ENCODE measurements at places on chromosomes 11 and 22.

- no peak for DNase-seq
- H3K36me3 ChIP-seq = no peaks in the 10 kb centered on the region
- no peak overlapping the region for H3K27ac ChIP-seq
- H3K27me3 ChIP-seq = no peaks in the 10 kb centered on the region
Measured at GRCh38 chr11:65992056-65992455, 9.9 kb downstream of the EIF1AD start.

GRCh38 chr11:123253223-123253622, 58.2 kb upstream of the CLMP start:
- no peak for DNase-seq
- no peaks in the 10 kb centered on the region for H3K36me3 ChIP-seq
- no peaks in the 10 kb centered on the region for H3K27me3 ChIP-seq
- H3K27ac ChIP-seq = no peak overlapping the region

DNA sequence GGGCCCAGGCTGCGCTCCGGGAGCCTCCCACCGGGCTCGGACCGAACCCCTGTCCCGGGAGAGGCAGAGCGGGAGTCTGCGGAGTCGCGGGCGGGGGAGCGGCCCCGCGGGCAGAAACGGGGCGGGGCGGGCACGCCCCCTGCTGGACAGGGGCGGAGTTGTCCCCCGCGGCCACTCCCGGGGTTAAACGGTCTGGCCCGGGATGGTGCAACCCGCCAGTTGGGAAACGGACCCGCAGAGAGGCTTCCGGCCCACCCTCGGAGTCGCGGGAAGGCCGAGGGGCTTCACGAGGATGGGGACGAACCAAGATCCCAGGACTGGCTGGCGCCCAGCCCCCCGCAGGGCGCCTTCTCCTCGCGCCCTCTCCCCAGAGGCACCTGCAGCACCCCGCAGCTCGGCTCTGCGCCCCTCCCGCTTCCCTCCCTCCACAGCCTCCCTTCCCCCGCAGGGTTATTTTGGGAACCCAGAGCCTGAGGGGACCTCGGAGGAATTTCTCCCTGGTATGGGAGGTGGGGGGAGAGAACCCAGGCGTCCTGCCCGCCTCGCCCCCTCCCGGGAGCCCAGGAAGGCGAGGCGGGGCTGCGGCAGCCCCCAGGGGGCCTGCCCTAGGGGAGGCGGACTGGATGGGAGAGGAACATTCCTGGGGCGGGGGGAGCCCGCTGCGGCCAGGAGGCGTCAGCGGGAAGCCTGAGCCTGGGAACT, 902 bp downstream of the RASGRP2 start:
- peak overlapping the region; percentile 44 for H3K27ac ChIP-seq
- peaks cover 7% of the 10 kb centered on the region for H3K4me1 ChIP-seq
- H3K4me3 ChIP-seq = peak overlapping the region; percentile 63
- DNase-seq = no peak
- no peaks in the 10 kb centered on the region for H3K27me3 ChIP-seq

GRCh38 chr22:42430528-42431125, 1.6 kb downstream of the NFAM1 start:
- no peak for DNase-seq
- H3K36me3 ChIP-seq = no peaks in the 10 kb centered on the region
- no peaks in the 10 kb centered on the region for H3K27me3 ChIP-seq
- peaks cover 4% of the 10 kb centered on the region for H3K4me1 ChIP-seq

GRCh38 chr11:44548032-44548695, 17.3 kb upstream of the CD82 start:
- no peak for DNase-seq
- H3K4me1 ChIP-seq = no peaks in the 10 kb centered on the region
- H3K27me3 ChIP-seq = no peaks in the 10 kb centered on the region
- no peak overlapping the region for H3K27ac ChIP-seq
- no peaks in the 10 kb centered on the region for H3K36me3 ChIP-seq
- no peak overlapping the region for H3K4me3 ChIP-seq

DNA sequence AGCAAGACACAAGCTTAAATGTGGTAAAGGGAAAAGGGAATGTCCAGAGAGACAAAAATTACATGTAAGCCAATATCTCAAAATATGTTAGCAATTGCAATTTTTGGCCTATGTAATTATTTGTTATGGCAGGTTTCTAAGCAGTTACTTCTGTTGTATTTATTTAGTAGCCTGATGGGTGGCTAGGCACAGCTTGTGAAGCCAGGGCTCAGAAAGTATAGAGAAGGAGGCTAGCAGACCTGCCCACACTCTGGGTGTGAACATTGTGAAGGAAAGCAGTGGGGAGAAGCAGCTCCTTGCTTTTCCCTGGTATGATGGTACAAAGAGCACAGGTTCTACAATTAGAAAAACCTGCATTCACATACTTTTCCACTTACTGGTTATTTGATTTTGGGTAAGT, 196.5 kb upstream of the PGR start:
- H3K4me3 ChIP-seq = no peak overlapping the region
- H3K27me3 ChIP-seq = peaks cover 15% of the 10 kb centered on the region
- H3K36me3 ChIP-seq = no peaks in the 10 kb centered on the region
- no peak overlapping the region for H3K27ac ChIP-seq
- DNase-seq = no peak

- no peaks in the 10 kb centered on the region for H3K36me3 ChIP-seq
- H3K27me3 ChIP-seq = no peaks in the 10 kb centered on the region
- DNase-seq = no peak
Measured at GRCh38 chr22:30665786-30666185, 1.9 kb downstream of the DUSP18 start.

DNA sequence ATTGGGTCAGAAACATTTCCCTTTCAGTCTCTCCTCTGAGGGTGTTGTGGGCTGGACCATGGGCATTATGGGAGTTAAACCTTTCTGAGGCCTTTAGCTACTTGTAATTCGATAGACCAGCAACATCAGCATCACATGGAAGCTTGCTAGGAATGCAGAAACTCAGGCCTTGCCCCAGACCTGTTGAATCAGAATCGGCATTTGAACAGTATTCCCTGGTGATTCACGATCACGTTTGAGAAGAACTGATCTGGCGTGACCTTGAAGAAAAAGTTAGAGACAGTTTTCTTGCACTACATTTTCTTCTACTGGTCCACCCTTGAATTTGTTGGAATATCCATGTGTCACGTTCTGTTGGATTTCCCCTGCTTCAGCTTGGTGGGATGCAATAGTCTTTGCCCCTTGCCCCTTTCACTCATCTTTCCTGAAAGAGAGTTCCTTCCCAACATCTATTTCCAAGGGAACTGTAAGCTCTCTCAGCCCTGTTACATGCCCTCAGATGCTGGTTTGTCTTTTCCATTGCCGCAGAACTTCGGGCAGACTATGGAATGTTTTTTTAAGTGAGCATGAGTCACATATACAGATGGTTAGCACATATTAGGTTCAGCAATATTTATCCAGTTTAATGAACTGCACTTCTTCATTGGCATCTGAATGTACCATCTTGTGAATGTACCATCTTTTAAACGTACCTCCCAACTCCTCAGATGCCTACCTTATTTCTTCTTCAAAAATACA, 23.9 kb downstream of the EHF start:
- peaks cover 19% of the 10 kb centered on the region for H3K36me3 ChIP-seq
- peak overlapping the region; percentile 3 for H3K27ac ChIP-seq
- no peak overlapping the region for H3K4me3 ChIP-seq
- peaks cover 96% of the 10 kb centered on the region for H3K4me1 ChIP-seq

- H3K27ac ChIP-seq = no peak overlapping the region
- H3K27me3 ChIP-seq = no peaks in the 10 kb centered on the region
- peaks cover 4% of the 10 kb centered on the region for H3K4me1 ChIP-seq
- H3K4me3 ChIP-seq = no peak overlapping the region
- no peak for DNase-seq
Measured at GRCh38 chr22:40387746-40388145, 17.4 kb downstream of the SGSM3 start.

DNA sequence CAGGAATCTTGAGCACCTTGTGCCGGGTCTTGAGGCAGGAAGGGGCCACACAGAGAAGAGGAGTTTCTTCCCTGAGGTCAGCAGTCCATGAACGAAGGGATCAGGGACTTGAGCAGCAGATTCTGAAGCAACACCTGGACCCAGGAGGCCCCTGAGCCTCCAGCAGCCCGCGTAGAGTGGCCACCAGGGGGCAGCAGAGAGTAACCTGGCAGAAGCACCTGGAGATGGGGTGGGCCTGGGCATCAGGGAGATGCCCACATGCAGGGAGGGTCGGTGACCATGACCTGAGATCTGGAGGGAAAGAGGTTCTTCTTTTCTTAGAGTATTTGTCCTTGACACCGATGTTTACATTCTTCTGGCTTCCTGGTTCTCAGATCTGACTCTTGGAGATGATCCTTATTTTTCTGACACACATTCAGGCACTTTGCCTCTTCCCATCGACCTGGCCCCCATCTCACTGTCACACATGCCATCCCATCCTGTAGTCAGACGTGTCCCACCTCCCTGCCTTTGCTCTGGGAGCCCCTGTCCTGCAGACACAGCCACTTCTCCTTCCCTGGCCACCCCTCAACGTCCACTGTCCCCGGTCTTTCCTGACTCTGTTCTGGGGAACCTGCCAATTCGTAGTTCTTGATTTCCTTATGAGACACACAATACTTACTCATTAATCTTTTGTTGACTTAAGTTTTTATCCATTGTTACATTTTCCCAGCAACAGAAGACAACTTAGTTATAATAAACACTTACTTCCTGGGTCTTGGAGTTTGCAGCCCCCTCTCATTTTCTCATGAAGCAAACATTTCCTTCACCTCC, 66.5 kb downstream of the GGTLC2 start:
- H3K4me1 ChIP-seq = no peaks in the 10 kb centered on the region
- H3K27ac ChIP-seq = no peak overlapping the region
- H3K27me3 ChIP-seq = no peaks in the 10 kb centered on the region
- H3K36me3 ChIP-seq = no peaks in the 10 kb centered on the region

GRCh38 chr11:16126362-16126761, 230.0 kb downstream of the SOX6 start:
- no peaks in the 10 kb centered on the region for H3K4me1 ChIP-seq
- no peaks in the 10 kb centered on the region for H3K36me3 ChIP-seq
- DNase-seq = no peak

- H3K4me3 ChIP-seq = peak within 1 kb of the TSS; percentile 52
- H3K27me3 ChIP-seq = no peaks in the 10 kb centered on the region
- peaks cover 15% of the 10 kb centered on the region for H3K4me1 ChIP-seq
- H3K27ac ChIP-seq = peak within 1 kb of the TSS; percentile 71
Measured at GRCh38 chr11:1389932-1390568, at the start of gene BRSK2. Gene BRSK2, plus strand, starts transcription at chr11:1389934. Its CDS starts 351 bp downstream, at chr11:1390285.

- H3K4me1 ChIP-seq = no peaks in the 10 kb centered on the region
- H3K36me3 ChIP-seq = no peaks in the 10 kb centered on the region
- no peak overlapping the region for H3K4me3 ChIP-seq
- no peak for DNase-seq
- no peak overlapping the region for H3K27ac ChIP-seq
Measured at GRCh38 chr22:18952022-18952421, 15.9 kb upstream of the PRODH start.

GRCh38 chr11:4496557-4497248, 14.3 kb downstream of the OR52K1 start:
- no peak overlapping the region for H3K27ac ChIP-seq
- no peak overlapping the region for H3K4me3 ChIP-seq
- H3K36me3 ChIP-seq = no peaks in the 10 kb centered on the region
- peaks cover 63% of the 10 kb centered on the region for H3K27me3 ChIP-seq
- DNase-seq = no peak

- no peaks in the 10 kb centered on the region for H3K4me1 ChIP-seq
- no peak overlapping the region for H3K27ac ChIP-seq
- H3K36me3 ChIP-seq = no peaks in the 10 kb centered on the region
- no peak overlapping the region for H3K4me3 ChIP-seq
- no peaks in the 10 kb centered on the region for H3K27me3 ChIP-seq
Measured at GRCh38 chr22:23534851-23535717, 45.0 kb downstream of the IGLL1 start.

GRCh38 chr22:26486394-26486793, 2.7 kb downstream of the SRRD start:
- H3K27ac ChIP-seq = no peak overlapping the region
- H3K36me3 ChIP-seq = peaks cover 30% of the 10 kb centered on the region
- no peak overlapping the region for H3K4me3 ChIP-seq
- H3K4me1 ChIP-seq = peaks cover 15% of the 10 kb centered on the region
- DNase-seq = no peak
